ENCODE measurements at places on chromosomes 1 and 21. TPM values are rescaled to one million over a fixed set of nuclear protein-coding genes. Genes with fewer than 3 reads are reported as not detected.

DNA sequence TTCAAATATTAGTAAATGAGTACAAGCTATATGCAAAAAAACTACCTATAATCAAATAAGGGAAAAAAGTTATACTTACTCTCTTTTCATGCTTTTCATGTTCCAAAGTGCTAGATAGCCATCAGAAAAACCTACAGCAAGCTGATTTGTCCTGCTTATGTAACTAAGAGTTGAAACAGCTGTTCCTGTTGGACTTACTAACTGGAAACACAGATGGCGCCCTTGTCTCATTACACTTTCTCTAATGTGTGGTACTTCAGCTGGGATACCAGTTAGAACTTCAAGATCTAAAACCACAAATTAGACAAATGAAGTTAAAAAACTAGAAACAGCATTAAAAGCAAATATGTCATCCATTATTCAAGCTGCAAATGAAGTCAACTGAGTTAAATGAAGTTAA, 24.3 kb downstream of the AHCTF1 start:
- peak; percentile 74 for DNase-seq
- no peak overlapping the region for H3K27ac ChIP-seq
- H3K4me1 ChIP-seq: peaks cover 2% of the 10 kb centered on the region
- no peak overlapping the region for H3K4me3 ChIP-seq
- no peaks in the 10 kb centered on the region for H3K27me3 ChIP-seq

- DNase-seq: no peak
- peak overlapping the region; percentile 51 for H3K4me3 ChIP-seq
- H3K4me1 ChIP-seq: peaks cover 30% of the 10 kb centered on the region
- no peaks in the 10 kb centered on the region for H3K27me3 ChIP-seq
- peaks cover 8% of the 10 kb centered on the region for H3K36me3 ChIP-seq
These were observed 6.5 kb upstream of the SLX9 start for GRCh38 chr21:44933199-44933917.

GRCh38 chr1:164667001-164667400, 108.0 kb downstream of the PBX1 start:
- no peak overlapping the region for H3K4me3 ChIP-seq
- no peak overlapping the region for H3K27ac ChIP-seq
- no peaks in the 10 kb centered on the region for H3K36me3 ChIP-seq
- DNase-seq: no peak
- H3K27me3 ChIP-seq: no peaks in the 10 kb centered on the region

Gene FCER1G
- 0.63 TPM for total RNA-seq

- H3K4me1 ChIP-seq: peaks cover 10% of the 10 kb centered on the region
- no peak overlapping the region for H3K4me3 ChIP-seq
- H3K36me3 ChIP-seq: peaks cover 13% of the 10 kb centered on the region
- H3K27ac ChIP-seq: no peak overlapping the region
These were observed 31.4 kb downstream of the CTH start for GRCh38 chr1:70442490-70442889.

Gene GIPC2
- not detected for total RNA-seq

- H3K4me1 ChIP-seq: no peaks in the 10 kb centered on the region
- H3K27ac ChIP-seq: no peak overlapping the region
- DNase-seq: no peak
- no peaks in the 10 kb centered on the region for H3K36me3 ChIP-seq
- H3K4me3 ChIP-seq: no peak overlapping the region
- no peaks in the 10 kb centered on the region for H3K27me3 ChIP-seq
These were observed 1004.0 kb downstream of the KCNT2 start for GRCh38 chr1:195604287-195604686.

- H3K36me3 ChIP-seq: no peaks in the 10 kb centered on the region
- H3K27ac ChIP-seq: no peak overlapping the region
- H3K4me1 ChIP-seq: peaks cover 30% of the 10 kb centered on the region
- no peak for DNase-seq
- no peaks in the 10 kb centered on the region for H3K27me3 ChIP-seq
These were observed 28.4 kb upstream of the CD2 start for GRCh38 chr1:116725798-116726197.

DNA sequence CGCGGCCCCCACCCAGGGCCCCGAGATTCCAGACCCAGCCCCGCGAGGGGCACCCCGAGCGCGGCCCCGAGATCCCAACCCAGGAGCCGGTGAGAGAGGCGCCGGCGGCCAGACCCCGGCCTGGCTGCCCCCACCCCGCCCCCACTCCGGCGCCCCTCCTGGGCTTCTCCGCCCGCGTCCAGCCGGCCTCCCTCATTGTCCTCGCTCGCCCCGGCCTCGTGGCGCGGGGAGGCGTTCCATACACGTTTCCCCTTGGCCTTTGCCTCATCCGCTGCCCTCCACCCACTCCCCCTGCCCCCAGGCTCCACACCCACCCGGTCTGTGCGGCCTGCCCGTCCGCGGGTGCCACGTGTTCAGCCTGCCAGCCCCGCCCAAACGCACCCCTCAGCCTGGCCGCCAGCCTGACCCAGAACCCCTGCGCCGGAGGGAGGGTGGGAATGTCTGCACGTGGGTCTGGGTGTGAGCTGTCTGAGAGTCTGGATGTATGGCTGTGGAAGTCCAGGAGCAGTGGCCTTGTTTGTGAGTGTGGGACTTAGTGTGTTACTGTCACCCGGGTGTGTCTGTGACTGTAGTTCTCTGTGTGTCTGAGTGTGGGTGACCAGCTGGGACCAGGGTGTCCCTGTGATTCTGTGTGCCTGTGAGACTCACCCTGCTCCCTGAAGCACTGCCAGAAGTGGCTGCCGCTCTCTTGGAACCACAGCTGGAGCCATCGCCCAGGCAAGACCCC, 681 bp downstream of the B4GALT2 start:
- H3K27ac ChIP-seq: peak overlapping the region; percentile 90
- peak; percentile 78 for DNase-seq
- H3K4me1 ChIP-seq: peaks cover 40% of the 10 kb centered on the region

Gene MIXL1
- total RNA-seq: not detected

Gene CFAP45
- 1.5 TPM for total RNA-seq

GRCh38 chr1:91781371-91781825, 104.6 kb downstream of the TGFBR3 start:
- no peak overlapping the region for H3K4me3 ChIP-seq
- H3K27ac ChIP-seq: no peak overlapping the region
- H3K27me3 ChIP-seq: peaks cover 3% of the 10 kb centered on the region
- no peak for DNase-seq

DNA sequence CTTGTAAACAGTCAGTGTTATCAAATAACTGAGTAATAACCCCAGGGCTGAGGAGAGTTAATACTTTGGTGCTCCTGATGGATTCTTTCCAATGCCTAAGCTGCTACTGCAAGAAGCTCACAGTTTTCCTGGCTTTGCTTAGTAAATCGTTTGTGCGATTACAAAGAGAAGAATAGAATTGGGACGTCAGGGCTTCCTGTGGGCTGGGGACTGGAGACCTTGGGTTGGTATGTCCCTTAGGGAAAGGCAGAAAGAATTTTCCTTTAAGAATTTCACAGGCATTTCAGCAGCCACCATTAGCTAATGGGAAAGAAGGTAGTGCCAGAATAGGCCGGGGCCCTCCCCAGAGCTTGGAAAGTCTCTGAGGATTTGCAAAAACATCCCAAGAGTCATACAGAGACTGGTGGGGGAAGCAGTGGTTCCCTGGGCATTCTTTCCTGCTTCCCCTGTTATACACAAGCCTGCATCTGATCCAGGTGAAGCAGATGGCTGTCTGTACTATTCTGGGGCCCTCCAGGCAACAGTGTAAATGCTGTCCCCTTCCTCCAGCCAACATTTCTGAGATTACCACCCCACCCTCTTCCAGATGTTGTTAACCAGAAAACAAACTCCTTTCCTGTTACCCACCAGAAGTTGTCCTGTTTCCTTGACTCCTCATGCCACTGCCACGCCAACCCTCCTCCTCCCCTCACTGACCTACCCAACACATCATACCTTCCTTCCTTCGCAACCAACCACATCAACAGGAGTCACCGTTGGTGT, 40.2 kb downstream of the PLXNA2 start:
- no peaks in the 10 kb centered on the region for H3K36me3 ChIP-seq
- no peaks in the 10 kb centered on the region for H3K4me1 ChIP-seq
- H3K27me3 ChIP-seq: peaks cover 4% of the 10 kb centered on the region
- no peak overlapping the region for H3K27ac ChIP-seq

- no peak overlapping the region for H3K4me3 ChIP-seq
- peaks cover 6% of the 10 kb centered on the region for H3K27me3 ChIP-seq
- no peak for DNase-seq
- no peaks in the 10 kb centered on the region for H3K4me1 ChIP-seq
- H3K27ac ChIP-seq: no peak overlapping the region
These were observed 37.5 kb upstream of the PRDM2 start for GRCh38 chr1:13662493-13662892.

DNA sequence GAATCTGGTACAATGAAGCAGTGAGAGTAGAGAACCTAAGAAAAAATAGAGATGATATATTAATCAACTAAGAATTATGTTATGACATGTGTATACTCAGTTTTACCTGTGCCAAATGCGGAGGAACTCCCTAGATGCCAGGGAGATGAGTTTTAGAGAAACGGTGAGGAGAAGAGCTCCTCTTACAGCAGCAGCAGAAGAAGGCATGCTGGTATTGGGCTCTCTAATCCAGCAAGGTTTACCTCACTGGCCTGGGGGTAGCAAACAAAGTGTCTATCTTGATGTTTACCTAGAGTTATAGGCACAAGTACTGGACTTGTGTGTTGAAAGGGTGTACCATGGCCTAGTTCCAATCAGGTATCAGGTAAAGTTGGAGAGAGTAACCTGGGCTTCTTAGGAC, 28.9 kb upstream of the DEPDC1 start:
- H3K4me1 ChIP-seq: no peaks in the 10 kb centered on the region
- no peak overlapping the region for H3K4me3 ChIP-seq
- no peaks in the 10 kb centered on the region for H3K27me3 ChIP-seq

DNA sequence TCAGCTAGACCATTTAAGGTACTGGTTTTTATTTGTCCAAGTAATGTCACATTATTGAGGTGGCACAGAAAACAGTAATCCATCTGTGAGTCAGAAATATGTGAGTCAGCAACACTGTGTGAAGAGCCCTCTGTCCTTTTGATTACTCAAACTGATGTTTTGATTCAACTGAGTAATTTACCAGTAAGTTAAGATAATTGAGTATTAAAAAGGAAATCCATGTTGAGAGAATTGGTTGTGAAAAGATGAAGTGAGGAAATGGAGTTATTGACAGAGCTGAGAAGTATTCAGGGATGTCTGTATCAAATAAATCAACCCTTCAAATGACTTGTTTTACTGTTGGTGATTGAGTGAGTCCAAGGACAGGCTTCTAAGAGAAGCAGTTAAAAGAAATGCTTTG, 302.7 kb upstream of the SGIP1 start:
- no peaks in the 10 kb centered on the region for H3K36me3 ChIP-seq
- H3K4me3 ChIP-seq: no peak overlapping the region
- peaks cover 17% of the 10 kb centered on the region for H3K27me3 ChIP-seq
- DNase-seq: no peak
- H3K4me1 ChIP-seq: peaks cover 2% of the 10 kb centered on the region
- no peak overlapping the region for H3K27ac ChIP-seq

DNA sequence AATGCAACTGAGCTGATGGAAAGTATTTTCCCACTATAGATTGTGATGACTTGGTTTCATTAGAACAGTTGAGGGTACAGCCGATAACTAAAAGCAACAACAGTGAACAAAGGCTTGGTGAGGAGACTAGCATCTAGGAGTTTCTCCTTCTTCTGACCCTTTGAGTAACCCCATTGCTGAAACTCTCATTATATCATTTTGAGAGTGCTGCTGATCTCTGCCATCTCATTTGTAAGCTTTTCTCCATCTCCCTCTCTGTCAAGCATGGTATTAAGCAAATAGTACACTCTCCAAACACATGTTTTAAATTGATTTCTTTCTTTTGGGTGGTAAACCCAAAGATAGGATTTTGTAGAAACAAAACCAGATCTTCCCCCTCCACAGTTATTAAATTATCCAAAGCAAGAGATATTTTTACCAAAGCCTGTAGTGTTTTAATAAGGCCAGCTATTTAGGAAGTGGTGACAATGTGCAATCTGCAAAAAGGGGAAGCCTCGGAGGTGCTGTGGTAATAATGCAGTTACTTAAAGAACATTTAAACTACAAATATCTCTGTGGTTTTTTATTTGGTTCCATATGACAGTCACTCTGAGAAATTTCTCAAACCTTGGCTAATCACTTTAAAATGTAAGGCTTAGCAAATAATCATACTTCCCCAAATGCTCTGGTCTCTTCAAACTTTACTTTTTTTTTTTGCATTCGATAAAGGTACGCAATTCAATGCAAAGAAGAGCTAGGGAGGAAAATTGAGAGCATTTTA, 287.5 kb downstream of the HLX start:
- no peak for DNase-seq
- no peaks in the 10 kb centered on the region for H3K36me3 ChIP-seq
- H3K27me3 ChIP-seq: peaks cover 3% of the 10 kb centered on the region
- H3K4me3 ChIP-seq: no peak overlapping the region

- DNase-seq: no peak
- H3K4me3 ChIP-seq: no peak overlapping the region
These were observed 3.1 kb upstream of the TDRD5 start for GRCh38 chr1:179588425-179589024.

All from activated CD4-positive, alpha-beta T cell treated with anti-CD3 and anti-CD28 coated beads, Interleukin-2, amount 10 ng/mL, durations not matched to agents 24 days and 14 days (primary cell).